ENCODE measurements at places on chromosomes 4 and X. TPM values are rescaled to one million over a fixed set of nuclear protein-coding genes. Genes with fewer than 3 reads are reported as not detected.

GRCh38 chr4:15004739-15005301, 2.5 kb downstream of the CPEB2 start:
- DNase-seq = peak; percentile 29

- peak; percentile 0 for DNase-seq
These were observed 28.4 kb upstream of the SLITRK4 start for GRCh38 chrX:143664302-143664701.

Gene ERAS
- total RNA-seq = not detected

DNA sequence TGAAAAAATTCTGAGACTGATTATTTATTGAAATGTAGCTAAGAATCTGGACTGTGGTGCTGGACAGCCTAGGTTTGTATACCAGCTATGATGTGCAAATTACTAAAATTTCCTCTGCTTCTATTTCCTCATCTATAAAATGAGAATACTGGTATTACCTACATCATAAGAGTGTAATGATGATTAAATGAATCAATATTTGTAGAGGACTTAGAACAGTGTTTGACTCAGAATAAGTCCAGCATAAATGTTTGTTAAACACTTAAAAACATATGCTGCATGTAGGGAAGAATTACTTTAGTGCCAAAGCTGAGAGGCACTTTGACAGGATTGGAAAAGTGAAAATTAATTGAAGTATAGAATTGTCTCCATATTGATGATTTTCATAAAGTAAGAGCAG, 55.3 kb upstream of the TMPRSS11F start:
- no peak for DNase-seq

Gene SOX3
- total RNA-seq = not detected

DNA sequence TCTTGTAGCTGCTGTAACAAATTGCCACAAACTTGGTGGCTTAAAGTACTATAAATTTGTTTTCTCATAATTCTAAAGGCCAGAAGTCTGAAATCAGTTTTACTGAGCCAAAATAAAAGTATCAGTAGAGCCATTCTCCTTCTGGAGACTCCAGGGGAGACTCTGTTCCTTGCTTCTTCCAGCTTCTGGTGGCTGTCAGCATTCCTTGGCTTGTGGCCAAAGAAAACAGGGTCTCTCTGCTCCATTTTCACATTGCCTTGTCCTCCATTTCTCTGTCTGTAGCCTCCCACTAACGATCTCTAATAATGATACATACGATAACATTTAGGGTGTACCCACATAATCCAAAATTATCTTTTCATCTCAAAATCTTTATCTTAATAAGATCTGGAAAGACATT, 200.4 kb downstream of the MAB21L2 start:
- DNase-seq = peak; percentile 25

DNA sequence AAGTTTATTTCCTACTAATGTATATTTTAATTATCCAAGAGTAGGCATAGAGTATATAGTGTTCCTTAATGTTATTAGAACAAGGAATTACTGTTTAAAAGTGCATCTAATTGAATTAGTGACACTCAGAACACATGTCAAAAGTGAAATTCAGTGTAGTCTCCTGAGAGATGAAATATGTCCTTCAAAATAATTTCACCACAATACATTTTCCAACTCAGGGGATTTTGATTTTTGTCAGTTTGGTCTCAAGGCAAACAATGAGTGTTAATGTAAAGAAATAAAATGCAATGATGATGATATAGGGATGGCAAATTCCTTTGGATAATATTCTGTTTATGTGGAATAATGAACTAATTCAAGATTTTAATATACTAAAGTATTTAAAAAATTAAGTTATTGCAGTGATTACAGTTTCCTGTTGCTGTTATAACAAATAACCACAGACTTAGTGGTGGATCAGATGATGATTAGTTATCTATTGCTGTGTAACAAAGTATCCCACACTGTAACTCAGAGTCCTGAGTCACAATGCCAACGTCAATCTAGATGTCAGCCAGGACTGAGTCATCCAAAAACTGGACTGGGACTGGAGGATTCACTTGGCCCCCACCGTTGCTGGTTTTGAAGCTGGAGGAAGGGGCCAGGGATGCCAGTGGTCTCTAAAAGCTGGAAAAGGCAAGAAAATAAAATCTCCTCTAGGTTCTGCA, 148.0 kb upstream of the SLC7A11 start:
- peak; percentile 9 for DNase-seq

Gene SOWAHB
- not detected for total RNA-seq

- no peak for DNase-seq
These were observed 111.1 kb downstream of the NFKB1 start for GRCh38 chr4:102612210-102612609.

- DNase-seq = no peak
These were observed 510.4 kb downstream of the MID1IP1 start for GRCh38 chrX:39311646-39312045.

DNA sequence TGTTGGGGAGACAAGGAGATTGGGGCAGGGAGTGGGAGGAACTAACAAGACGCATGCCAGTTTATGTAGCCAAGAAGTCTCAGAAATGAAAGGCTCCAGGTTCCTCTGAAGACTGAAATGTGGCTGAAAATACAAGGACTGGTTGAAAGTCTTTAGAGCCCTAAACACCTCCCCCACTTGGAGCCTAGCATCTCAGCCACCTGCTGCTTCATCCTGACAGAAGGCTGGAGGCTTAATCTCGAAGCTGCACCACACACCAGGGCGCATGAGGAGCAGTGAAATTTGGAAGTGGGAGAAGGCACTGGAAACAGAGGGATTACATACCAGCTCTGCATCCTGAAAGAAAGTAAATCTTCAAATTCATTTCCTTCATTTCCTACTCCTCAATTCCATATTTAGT, 160.7 kb upstream of the FTHL17 start:
- no peak for DNase-seq

GRCh38 chrX:149512225-149512885, 7.2 kb upstream of the IDS start:
- peak; percentile 63 for DNase-seq

Gene ABCG2
- total RNA-seq = 2.1 TPM

GRCh38 chr4:76278583-76278982, 27.1 kb downstream of the FAM47E start:
- DNase-seq = no peak

GRCh38 chr4:147578051-147578476, 39.1 kb upstream of the TMEM184C start:
- DNase-seq = peak; percentile 98

- peak; percentile 23 for DNase-seq
These were observed 64.3 kb upstream of the WDR17 start for GRCh38 chr4:176001151-176002006.

Gene MAGEA12
- total RNA-seq = 0.96 TPM

Gene NR0B1
- total RNA-seq = not detected

DNA sequence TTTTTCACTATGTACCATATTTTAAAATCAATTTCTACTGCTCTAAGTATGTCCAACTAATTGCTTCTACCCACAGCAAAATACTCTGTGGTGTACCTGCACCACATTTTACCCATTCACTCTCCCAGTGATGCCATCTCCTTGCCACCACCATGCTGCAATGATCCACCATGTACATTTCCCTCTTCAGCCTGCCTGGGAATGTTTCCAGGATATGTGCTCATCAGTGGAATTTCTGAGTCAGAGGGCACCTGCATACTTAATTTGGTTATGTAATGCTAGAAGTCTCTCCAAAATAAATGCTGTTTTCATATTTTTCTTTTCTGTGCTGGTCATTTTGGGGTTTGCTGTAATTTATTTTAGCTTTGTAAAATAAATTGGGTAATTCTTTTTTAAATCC, 33.2 kb upstream of the OCIAD2 start:
- DNase-seq = peak; percentile 90

DNA sequence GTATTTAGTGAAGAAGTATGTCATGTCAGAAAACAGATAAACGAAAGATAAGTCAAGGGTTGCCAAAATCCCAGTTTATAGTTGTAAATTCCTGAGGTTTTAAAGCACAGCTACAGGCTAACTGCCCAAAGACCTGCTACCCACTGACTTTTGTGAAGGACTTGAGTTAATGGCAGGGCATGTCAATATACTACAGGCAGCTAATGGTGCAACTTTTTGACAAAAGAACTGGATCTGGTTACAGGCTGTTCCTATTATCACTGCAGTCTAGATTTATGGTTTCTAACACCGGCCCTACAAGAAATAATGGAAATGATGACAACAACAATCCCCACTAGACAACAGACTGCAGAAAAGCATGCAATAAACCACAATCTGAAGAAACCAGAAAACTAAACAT, 6.4 kb downstream of the SCML2 start:
- no peak for DNase-seq

GRCh38 chrX:40237731-40238178, 140.0 kb upstream of the BCOR start:
- no peak for DNase-seq

DNA sequence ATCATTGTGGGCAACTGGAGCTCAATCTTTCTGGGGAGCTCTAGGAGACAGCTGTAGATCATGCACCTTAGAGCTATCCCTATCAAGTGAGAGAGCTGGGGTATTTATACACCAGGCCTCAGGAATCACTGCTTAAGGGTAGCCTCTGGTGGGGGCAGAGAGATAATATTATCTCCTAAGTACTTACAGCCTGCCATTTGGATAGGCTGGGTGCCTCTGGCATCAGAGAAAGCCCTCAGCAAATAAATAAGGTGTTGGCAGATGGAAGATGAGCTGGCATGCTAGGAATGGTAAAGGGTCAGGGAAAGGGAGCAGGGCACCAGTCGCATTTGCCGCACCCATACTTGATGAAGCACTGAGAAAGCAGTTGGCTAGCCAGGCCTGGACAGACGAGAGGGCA, 75.9 kb downstream of the HCCS start:
- no peak for DNase-seq

Gene VCX3B
- total RNA-seq = not detected

Gene RNF150
- total RNA-seq = 4.9 TPM

Gene TMEM144
- 5.4 TPM for total RNA-seq

Gene NDST4
- not detected for total RNA-seq

Gene PDZD4
- total RNA-seq = 8.2 TPM

- no peak for DNase-seq
These were observed 73.2 kb downstream of the SLC4A4 start for GRCh38 chr4:71411981-71412380.

- no peak for DNase-seq
These were observed 1.2 kb downstream of the PRPS1 start for GRCh38 chrX:107629540-107629909.

Gene AKAP4
- total RNA-seq = not detected

Gene FGFR3
- 12.4 TPM for total RNA-seq

DNA sequence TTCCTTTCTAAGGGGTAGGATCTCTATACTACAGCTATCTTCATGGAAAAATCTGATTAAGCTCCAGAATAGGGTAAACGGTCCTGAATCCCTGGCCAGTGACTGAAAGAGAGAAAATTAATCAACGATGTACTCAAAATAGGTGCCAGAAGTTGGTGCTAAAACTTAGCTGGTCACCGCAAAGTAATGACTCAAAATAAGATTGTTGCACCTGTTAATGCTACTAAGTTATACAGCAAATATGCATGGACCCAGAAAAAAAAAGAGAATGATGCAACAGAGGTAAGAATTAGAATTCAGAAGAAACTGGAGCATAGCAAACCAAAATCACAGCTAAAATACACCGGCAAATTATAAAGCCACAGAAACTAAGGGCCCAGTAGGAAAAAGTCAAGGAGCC, 239.7 kb upstream of the FAM241A start:
- no peak for DNase-seq

DNA sequence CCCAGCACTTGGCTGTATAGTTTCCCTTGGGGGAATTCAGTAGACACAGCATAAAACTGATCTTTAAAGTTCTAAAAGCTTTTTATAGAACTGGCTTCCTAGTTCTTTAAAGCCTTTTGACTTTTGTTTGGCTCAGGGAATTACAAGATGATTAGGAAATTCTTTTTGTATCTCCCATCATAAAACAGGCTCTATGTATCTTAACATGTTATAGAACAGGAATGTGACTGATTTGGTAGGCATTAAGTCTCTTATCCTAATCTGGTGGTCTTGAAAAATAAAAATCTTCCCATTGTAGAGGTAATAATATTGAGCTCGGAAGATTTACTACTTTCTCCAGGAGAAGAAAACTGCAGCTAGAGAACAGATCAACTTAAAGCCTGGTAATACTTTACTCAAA, 262.7 kb downstream of the KCNIP4 start:
- DNase-seq = no peak

GRCh38 chr4:11487139-11487538, 58.4 kb upstream of the HS3ST1 start:
- DNase-seq = no peak

- DNase-seq = no peak
These were observed 58.4 kb downstream of the SYNPO2 start for GRCh38 chr4:118947095-118947494.

DNA sequence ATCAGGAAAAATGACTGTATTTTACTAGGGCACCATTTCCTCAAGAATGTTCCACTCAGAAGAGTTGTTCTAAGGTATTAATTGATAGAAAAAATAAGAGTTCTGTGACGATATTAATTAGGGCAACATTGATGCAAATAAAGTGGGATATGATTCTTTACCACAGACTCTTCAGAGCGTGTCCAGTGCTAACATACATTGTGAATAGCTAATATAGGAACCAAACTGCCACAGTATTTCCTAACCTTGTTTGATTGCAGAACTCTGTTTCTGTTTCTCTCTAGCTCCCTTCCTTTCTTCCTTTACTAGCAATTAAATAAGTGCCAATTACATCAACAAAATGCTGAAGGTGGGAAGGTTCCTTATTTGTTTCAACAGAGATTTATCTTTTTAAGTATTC, 154.1 kb upstream of the CPEB2 start:
- no peak for DNase-seq
